ENCODE measurements at places on chromosomes 2 and 18. TPM values are rescaled to one million over a fixed set of nuclear protein-coding genes. Genes with fewer than 3 reads are reported as not detected.
A peak's percentile ranks its signal among the peaks of the same experiment; 100 is the strongest.

DNA sequence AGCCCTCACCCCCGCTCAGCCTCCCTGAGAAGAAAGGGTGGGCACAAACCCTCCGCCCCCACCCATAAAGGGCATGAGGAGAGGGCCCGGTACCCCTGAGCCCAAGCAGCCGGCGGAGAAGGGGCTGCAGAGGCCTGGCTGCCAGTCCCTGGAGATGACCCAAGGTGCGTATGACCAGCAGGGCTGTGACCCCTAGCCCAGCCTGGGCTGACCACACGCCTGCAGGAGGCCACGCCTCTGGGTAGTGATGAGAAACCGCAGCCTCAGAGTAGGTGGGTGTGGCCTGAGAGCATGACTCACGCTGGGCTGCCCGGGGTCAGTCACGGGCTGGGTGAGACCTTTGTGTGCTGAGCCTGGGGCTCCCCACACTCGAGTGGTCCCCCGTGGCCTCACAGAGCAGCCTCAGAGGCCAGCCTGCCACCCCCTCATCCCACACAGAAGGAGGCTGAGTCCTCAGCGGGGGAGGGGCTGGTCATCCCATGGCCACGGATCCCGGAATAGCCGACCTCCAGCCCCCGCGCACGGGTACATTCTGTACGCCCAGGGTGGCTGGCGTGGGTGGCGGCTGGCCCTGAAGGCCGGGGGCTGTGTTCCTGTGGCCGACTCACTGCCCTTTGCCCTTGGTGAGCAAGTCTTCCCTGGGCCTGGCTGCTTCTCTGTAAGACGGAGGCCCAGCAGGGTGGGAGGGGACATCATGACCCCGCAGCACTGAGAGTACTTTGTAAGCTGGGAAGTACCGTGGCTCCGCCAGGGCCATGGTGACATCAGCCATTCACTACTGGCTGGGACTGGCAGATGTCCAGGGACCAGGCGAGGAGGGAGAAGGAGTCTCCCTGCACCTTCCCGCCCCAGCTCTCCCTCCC, 110.8 kb upstream of the OTOS start:
- DNase-seq: peak; percentile 88

GRCh38 chr2:240573516-240574385, 5.5 kb downstream of the RNPEPL1 start:
- peak; percentile 69 for DNase-seq

DNA sequence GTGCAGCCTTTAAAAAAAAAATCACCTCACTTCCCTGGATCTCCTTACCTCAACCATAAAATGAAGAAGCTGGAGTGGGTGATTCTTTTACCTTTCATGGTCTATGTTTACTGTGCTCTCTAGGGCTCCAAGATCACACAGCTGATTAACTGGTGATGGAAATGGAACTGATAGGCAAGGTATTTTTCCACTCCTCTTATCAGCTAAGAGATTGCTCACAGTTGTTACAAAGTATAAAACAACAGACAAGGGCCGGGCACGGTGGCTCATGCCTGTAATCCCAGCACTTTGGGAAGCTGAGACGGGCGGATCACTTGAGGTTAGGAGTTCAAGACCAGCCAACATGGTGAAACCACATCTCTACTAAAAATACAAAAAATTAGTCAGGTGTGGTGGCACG, 14.5 kb downstream of the RPS27A start:
- no peak for DNase-seq

The CHN1 gene
- 14.1 TPM for total RNA-seq

The ARHGAP15 gene
- 23.1 TPM for total RNA-seq
